ENCODE measurements at places on chromosomes 6 and 20.

DNA sequence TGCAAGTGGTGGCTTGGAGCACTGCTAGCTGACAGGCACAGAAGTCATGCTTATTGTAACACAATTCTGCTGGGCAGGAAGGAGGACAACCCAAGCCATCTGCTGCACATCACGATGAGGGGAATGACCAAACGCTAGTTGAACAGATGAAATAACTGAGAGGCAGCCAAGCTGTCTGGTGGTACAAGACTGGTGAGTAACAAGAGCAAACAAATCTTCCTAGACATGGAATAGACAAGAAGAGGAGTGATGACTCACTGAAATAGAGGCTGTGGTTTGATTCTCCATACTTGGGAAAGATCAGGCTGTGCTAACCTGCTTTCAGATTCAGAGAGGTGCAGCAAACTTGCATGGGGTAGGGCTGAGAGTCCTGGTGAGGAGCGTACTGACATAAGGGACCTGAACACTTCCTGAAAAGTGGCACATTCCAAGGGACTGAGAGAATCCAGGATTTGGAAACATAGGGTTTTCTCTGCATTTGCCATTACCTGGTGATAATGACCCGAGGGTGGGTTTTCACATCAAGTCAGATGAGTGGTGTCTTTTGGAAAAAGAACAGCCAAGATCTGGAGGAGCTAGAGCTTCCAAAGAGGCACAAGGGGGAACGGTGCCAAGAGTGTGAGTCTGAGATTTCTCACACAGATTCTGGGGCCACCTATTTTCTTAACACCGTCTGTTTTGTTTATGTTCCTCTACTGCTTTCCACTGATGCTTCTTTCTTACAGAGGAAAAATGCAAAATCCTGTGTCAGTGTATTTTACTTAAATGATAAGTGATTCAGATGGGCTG, 60.0 kb downstream of the PRL start:
- DNase-seq = no peak

GRCh38 chr6:130968476-130968875, 94.6 kb downstream of the EPB41L2 start:
- no peak for DNase-seq

DNA sequence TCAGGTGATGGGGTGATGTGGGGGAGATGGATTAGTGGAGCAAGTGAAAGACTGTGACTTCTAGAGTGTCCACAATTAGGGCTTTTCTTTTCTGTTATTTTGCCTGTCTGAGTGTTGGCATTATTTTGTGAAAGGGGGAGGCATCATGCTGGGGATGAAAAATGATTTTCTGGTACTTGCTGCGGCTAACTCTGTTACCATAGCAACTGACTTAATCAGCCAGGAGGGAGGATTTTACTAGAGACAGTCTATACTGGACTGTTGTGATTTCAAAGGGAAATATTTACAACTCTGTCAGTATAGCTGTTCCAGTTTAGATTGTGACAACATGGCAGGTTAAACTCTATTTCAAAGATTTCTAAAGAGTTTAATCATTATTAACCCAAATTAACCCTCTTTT, 30.4 kb upstream of the MRAP2 start:
- DNase-seq = no peak

- DNase-seq = no peak
Observed at GRCh38 chr6:90709431-90709996, 122.6 kb upstream of the MAP3K7 start.

GRCh38 chr6:99362678-99363268, 13.3 kb upstream of the FAXC start:
- no peak for DNase-seq

DNA sequence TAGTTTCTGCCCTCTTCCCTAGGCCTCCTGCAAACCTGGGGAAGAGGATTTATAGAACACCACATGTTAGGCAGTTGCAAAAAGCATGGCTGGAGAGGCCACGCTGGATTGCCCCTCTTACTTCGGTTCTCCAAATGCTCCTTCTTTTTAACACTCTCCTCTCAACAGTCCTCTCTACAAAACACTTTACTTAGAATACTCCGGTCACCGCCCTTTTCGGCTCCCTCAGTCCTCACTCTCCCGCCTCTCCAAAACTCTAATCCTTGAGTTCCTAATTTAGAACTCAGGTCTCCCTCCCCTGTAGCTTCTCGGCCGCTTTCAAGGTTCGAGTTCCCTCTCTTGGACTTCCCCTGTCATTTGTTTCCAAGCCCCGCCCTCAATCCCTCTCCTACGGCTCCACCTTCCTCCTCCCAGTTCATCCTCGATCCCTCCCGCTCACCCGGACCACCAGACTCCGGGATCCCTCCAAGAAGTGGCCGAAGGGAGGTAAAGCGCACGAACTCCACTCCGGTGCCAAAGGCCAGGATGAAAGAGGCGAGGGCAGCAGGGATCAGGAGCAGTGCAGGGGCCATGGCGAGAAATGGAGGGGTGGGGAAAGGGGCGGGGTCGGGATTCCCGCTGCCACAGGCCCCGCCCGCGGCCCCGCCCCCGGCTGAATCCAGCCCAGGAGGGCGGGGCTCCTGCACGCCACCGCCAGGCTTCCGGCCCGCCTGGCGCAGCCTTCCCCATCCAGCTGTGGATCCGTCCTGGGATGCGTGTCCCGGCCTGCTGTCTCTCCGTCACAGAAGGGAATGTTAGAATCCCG, at the start of gene NRM:
Gene NRM (minus strand): TSS at position 582 of the 805 bp plus-strand sequence. CDS start 10 bp downstream, at position 572.
- DNase-seq = peak; percentile 64

DNA sequence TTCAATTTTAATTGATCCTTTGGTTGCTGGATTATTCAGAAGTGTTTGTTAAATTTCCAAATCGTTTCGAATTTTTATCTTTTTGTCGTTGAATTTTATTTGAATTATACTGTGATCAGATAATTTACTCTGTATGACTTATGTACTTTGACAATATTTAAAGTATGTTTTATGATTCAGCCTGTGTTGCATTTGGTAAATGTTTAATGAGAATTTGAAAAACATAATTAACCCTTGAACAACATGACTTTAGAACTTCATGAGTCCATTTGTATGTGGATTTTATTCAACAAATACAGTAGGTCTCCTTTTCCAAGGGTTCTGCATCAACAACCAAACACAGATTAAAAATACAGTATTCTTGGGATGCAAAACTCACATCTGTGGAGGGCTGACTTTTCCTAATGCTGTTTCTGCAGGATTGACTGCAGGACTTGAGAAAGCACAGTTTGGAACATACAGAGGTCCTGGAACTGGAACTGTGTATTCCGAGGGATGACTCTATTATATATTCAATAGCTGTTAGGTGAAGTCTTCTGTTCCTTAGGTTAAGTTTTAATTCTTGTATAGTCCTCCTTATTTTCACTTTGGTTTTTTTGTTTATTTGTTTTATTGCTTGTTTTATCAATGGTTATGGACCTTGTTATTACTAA, 40.5 kb downstream of the FAM83B start:
- no peak for DNase-seq
